ENCODE measurements at places on chromosomes 4 and X.

- no peak for DNase-seq
These were observed 87.8 kb downstream of the GPRASP3 start for GRCh38 chrX:102808336-102808735.

DNA sequence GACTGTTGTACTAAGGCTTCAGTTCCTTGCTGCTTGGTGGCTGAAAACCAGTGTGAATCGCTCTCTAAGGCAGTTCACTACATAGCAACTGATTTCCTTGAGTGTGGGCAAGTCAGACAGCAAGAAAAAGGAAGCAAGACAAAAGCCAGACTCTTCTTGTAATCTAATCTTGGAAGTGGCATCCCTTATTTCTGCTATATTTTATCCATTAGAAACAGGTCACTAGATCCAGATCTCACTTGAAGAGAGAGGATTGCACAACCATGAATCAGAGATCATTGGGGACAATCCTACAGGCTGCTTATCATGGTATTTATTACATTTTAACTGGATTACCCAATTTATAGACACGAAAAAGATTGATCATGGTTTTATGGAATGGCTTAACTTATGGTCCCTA lies 684.5 kb downstream of the GRID2 start:
- DNase-seq, result no peak

DNA sequence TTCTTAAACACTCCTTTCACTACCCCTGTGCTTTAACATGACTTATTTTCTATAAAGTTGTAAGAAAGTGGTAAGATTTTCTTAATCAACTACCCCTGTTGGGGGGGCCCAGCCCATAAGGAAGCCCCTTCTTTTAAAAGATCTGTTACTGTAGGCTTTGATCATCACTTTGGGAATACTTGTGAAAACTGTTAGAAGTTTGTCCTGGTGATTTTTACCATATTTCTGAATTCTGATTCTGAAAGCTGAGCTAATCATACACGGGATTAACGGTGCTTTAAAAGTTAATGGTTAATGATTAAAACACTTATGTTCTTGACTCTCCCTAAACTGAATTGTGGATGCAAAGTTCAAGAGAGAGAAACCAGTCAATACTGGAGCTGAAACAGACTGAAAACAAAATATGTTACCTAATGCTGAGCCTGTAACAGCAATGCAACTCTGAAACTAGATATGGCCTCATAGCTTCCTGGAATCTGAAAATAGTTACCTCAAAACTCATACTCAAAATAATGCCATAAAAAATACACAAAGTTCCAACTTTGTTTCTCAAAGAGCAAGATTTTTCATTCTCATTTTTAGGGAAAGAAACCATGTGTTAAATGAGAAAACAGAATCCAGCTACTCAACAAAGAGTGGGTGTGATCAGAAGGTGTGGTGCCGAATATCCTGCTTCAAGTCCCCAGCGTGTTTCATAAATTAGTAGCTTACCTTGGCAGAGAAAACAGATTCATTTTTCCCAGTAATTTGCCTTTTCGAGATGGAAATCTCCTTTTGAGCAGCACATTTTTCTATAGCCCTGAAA lies 31.6 kb downstream of the ADH7 start:
- no peak for DNase-seq

GRCh38 chrX:12010436-12010835 lies 127.8 kb upstream of the FRMPD4 start:
- no peak for DNase-seq

- peak; percentile 64 for DNase-seq
These were observed 8.3 kb upstream of the SASH3 start for GRCh38 chrX:129771266-129771995.

DNA sequence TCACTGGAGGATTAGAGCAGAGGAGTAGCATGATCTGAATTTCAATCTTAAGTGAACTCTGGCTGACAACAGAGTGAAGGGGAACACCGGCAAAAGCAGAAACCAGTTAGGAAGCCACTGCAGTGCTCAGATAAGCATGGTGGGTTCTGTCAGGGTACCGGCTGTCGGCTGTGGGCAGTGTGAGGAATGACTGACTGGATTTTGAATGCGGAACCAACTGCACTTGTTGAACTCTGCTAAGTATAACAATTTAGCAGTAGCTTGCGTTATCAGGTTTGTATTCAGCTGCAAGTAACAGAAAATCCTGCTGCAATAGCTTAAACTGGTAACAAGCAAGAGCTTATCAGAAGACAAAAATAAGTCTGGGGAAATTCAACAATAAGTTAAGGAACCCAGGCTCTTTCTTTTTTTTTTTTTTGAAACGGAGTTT lies 5.2 kb downstream of the HTT start:
- DNase-seq, result no peak

DNA sequence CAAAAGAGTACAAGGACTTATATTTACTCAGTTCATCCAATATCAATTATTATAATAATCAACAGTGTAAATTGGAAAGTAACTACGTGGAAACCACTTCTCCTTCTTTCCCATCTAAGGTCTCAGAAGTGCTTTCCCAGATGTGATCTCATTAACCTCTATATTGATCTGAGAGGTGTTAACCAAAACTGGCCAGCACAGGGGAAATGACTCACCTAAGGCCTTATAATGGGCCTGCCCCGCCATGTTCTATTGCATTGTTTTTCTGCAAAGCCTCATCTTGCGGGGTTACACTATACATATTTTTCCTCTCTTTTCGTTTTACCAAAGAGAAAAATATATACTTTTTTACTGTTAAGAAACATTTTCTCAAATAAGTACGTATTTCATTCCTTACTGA lies 20.5 kb downstream of the RAB40A start:
- no peak for DNase-seq

GRCh38 chr4:78975865-78976264 lies 36.6 kb upstream of the PAQR3 start:
- DNase-seq, result no peak

GRCh38 chrX:27445438-27445837 lies 17.7 kb downstream of the PPP4R3C start:
- no peak for DNase-seq

- DNase-seq, result no peak
These were observed 146.2 kb upstream of the HHIP start for GRCh38 chr4:144499777-144500176.

GRCh38 chrX:53072418-53073114 lies 9.6 kb upstream of the TSPYL2 start:
- DNase-seq, result no peak

- no peak for DNase-seq
These were observed 94.2 kb downstream of the CBLL2 start for GRCh38 chrX:22366906-22367305.

DNA sequence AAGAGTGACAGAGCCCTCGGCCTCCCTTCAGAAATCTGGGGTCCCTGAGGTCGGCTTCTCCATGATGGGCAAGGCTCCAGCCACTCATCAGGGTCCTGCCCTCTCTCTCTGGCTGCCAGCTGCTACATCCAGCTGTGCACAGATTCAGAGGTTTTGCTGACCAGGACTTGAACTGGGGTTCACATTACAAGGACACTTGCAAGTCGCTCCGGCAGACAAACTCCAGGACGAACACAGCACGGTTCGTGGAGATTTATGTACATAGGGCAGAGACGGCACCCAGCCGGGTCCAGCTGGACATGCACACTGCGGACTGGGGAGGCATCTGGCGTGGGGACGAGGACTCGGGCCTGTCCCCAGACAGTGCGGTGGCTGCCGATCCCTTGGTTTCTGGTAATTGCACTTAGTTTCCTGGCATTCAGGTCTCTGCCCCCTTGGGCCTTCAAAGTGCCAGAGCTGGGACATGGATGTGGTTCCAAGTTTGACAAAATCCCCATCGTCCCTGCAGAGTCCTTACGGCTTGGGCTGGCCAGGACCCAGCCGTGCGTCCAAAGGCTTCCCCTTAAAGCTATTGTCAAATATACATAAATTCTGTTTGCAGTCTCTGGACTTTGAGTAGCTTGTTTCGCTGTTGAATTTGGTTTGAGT lies 6.2 kb upstream of the C4orf50 start:
- DNase-seq, result no peak

- DNase-seq, result no peak
These were observed 47.3 kb downstream of the SLIT2 start for GRCh38 chr4:20298986-20299385.

GRCh38 chr4:15754323-15754722 lies 23.8 kb upstream of the CD38 start:
- peak; percentile 59 for DNase-seq

DNA sequence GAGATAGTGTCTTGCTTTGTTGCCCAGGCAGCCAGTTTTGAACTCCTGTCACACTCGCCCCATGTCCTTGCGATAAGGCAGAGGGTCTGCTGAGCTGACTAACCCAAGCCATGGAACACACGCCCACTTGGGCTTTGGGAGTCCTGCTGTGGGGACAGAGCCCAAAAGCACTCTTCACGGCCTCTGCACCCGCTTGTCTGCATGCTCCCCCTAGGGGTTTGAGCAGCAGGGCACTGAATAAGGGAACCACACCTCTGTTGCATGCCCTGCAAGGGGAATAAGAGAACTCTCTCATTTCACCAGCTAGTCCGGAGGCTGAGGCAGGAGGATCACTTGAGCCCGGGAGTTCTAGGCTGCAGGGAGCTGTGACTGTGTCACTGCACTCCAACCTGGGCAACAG lies 166.0 kb downstream of the STAG2 start:
- no peak for DNase-seq

- no peak for DNase-seq
These were observed 681.2 kb downstream of the PDHA2 start for GRCh38 chr4:96521046-96521536.

- DNase-seq, result no peak
These were observed 1847.0 kb upstream of the PCDH10 start for GRCh38 chr4:131302108-131302507.

DNA sequence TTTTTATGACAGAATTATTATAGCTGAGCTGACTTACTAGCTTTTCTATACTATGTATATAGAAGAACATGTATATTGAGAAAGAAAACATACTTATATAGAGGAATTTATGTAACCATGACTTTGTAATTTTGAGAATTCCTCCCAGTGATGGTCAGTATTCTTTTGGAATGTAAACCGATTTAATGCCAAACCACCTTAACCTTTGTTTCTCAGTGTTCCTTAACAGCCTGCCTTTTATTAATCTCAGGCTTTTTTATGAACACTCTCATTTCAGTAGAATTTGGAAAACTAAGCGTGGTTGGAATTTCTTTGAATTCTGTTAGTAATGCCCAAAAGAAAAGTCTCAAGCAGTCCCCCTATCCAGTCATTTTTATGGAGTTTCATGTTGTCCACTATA lies 47.0 kb downstream of the MOSPD2 start:
- no peak for DNase-seq

- DNase-seq, result no peak
These were observed 75.0 kb downstream of the MAMLD1 start for GRCh38 chrX:150438165-150438564.

DNA sequence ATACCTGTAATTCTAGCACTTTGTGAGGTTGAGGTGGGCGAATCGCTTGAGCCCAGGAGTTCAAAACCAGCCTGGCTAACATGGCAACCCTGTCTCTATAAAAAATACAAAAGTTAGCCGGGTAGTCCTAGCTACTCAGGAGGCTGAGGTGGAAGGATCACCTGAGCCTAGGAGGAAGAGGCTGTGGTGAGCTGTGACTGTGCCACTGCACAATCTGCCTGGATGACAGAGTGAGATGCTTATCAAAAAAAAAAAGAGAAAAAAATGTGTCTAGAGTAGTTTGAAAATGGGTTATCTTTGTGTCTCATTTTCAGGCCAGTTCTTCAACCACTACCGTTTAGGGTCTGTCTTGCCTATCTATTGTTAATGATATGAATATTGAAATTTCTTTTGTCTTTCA lies 98.1 kb downstream of the EGF start:
- no peak for DNase-seq

GRCh38 chr4:2932951-2933565 lies 30.1 kb downstream of the NOP14 start:
- DNase-seq, result no peak

- DNase-seq, result peak; percentile 26
These were observed 999 bp upstream of the CTBP1 start for GRCh38 chr4:1249731-1250526.

- DNase-seq, result no peak
These were observed 1920.5 kb upstream of the PCDH7 start for GRCh38 chr4:28799696-28800095.

DNA sequence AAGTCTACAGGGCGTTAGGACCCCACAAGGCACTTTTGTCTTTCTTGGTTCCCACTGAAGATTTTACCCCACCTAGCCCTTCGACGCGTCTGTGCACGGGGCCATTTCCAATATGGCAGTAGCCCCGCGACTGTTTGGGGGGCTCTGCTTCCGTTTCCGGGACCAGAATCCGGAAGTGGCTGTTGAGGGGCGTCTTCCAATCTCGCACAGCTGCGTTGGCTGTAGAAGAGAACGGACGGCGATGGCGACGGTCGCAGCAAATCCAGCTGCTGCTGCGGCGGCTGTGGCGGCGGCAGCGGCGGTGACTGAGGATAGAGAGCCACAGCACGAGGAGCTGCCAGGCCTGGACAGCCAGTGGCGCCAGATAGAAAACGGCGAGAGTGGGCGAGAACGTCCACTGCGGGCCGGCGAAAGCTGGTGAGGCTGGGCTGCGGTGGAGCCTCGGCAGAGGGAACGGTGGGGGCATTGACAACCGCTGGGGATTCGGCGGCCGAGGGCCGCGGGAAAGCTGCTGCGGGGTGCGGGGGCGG lies at the start of gene USP11:
TSS of gene USP11 (plus strand) at position 207 of the 530 bp plus-strand sequence. CDS start at position 242, 35 bp downstream.
- peak; percentile 55 for DNase-seq

- no peak for DNase-seq
These were observed 160.7 kb upstream of the SPANXC start for GRCh38 chrX:141402897-141403610.

- no peak for DNase-seq
These were observed 602 bp downstream of the PRKX start for GRCh38 chrX:3712870-3713224.

DNA sequence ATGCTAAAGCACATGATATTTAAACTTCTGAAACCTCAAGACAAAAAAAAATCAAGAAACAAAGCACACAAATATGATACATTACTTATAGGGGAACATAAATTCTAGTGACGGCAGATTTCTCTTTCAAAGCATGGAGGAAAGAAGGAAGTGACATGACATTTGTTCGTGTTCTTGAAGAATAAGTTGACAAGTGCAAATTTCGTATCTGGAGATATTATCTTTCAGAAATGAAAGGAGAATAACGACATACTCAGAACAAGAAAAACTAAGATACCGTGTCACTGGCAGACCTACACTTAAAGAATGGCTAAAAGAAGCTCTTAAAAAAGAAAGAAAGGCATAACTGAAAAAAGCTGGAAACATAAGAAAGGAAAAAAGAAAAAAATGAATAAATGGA lies 16.6 kb downstream of the CENPVL2 start:
- DNase-seq, result no peak

Data from CD4-positive, alpha-beta T cell treated with Interleukin-17A for 4 hours (primary cell).